ENCODE measurements at places on chromosomes 13 and 19.

GRCh38 chr13:48707405-48707804 lies 53.7 kb downstream of the CYSLTR2 start:
- ATAC-seq = no peak

DNA sequence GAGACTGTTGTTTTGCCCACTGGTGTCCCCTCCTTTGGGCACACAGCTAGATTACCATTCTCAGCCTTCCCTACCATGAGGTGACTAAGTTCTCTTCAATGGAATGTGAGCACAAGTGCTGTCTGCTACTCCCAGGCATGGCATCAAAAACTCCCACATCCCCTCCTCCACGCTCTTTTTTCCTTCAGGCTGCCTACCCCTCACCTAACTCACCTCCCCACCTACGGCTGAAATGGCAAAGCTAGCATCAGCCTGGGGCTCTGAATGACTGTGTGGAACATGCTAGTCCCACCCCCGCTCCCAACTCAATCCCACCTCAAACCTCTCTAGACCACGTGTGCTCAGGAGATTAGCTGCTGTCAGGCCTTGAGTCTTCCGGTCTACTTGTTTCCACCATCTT lies 512.2 kb downstream of the DIAPH3 start:
- ATAC-seq = no peak

- ATAC-seq = no peak
Measured at GRCh38 chr13:99809926-99810325, 161.6 kb downstream of the ZIC5 start.

DNA sequence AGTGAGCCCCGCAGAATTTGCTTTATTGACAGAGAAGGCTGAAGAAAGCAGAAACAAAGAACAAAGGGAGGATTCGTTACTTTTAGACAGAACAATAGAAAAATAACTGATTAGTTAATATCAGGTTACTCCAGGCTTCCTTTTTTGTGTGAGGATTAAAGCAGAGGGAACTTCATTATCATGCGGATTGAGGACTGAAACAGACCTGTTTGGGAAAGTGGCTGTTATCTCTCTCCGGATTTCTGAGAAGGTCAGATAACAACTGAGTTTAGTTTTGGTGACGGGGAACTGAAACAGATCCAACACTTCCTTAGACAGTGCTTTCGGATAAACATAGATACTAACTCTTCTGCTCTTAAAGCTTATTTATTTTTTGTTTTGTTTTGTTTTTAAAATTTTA lies 246.4 kb upstream of the ZNF507 start:
- ATAC-seq = no peak

GRCh38 chr13:78915015-78915414 lies 256.1 kb upstream of the OBI1 start:
- ATAC-seq = no peak

DNA sequence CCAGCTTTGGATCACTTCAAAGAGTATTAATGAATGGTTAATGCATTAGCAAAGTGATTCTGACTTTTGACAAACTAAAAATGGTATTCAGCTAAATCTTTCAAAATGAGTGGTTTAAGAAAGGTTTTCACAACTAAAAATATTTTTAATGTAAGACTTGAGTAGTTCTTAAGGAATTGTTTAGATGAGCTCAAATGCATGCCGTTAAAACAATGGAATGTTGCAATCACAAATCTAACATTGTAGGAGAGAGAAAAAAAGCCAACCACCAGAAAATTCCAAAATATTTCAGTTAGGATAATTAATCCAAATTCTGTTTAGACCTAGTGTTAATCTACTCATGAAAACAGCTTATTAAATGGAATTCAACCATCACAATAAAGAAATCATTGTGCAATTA lies 1044.8 kb upstream of the SLC10A2 start:
- no peak for ATAC-seq

GRCh38 chr13:46801858-46802257 lies 4.9 kb upstream of the ESD start:
- ATAC-seq = peak; percentile 24

DNA sequence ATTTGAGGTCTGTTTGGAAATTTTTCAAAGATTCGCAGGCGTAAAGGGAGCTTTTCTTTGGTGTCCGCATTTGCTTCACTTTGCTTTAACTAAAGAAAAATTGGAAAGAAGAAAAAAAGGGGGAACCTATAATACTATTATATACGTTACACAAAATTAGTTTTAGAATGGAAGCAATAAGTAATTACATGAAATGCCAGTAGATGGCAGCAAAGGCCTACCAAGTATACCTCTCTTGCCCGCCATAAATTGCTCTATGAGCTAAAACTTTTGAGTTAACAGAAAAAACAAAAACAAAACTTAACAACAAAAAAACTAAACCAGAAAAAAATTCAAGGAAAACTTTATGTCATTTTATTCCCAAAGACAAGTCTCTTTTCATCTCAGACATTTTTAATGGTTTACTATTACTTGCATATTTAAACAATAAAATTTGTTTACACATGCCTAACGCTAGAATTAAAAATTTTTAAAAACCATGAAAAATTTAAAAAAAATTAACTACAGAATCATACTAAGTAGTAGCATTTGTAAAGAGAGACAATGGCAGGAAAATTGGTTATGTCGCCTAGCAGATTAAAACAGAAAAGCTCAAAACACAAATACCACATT lies 271.4 kb downstream of the NALCN start:
- ATAC-seq = no peak

DNA sequence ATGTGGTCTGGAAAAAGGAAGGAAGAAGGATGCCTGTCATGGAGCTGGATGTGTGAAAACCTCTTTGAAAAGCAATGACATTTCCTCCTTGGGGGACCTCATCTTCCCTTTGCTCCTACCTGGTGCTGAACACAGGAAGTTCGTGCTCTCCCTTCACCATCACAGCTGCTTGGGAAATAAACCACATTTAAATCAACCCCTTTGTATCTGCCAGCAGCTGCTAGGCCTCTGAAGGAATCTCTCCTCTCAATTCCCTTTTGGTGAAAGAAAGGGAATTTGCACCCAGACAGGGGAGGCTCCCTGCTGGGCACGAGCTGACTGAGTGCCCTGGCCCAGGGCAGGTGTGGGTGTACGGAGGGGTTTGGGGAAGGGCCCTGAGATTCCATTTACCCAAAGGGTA lies 437.7 kb downstream of the TSHZ3 start:
- no peak for ATAC-seq
